Epithelial cell of esophagus (primary cell): ENCODE measurements at places on chromosomes 6 and 20.

- DNase-seq = peak; percentile 95
These were observed 1190.5 kb upstream of the EYS start for GRCh38 chr6:66897576-66897975.

GRCh38 chr6:37176268-37177076 is 6.5 kb downstream of the PIM1 start:
- peak; percentile 50 for DNase-seq

DNA sequence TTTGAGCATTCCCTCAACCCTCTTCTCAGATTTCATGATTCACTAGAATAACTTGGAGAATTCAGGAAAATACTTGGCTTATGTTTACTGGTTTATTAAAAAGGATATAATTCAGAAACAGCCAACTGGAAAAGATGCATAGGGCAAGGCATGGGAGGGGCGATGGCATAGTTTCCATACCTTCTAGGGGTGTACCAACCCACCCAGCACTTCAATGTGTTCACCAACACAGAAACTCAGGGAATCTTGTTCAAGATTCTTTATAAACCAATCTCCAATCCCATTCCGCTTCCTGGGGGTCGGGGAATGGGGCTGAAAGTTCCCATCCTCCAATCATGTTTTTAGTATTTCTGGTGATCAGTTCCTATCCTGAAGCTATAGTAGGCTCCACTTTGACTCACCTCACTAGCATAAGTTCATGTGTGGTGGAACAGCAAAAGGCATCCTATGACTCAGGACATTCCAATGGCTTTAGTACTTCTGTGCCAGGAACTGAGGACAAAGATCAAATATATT is 164.4 kb downstream of the SIM1 start:
- peak; percentile 96 for DNase-seq

DNA sequence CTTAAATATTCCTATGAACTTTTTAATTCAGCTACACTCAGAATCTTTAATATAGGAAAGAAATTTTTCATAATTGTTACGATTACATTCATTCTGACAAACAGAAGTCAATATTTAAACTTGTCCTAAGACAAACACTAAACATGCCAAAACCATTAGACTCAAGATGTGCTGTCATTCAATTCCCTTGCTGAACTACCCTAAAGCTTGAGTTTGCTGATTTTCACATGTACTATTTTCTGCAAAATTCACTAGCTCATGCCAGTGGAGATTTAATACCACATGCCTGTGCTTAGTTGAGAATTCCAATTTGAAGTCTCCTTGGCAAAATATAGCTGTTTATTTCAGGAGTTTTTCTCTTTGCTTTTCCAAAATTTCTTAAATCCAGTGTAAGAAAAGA is 448.0 kb downstream of the COL12A1 start:
- no peak for DNase-seq

GRCh38 chr6:158366363-158366762 is 54.1 kb downstream of the TULP4 start:
- DNase-seq = no peak

- no peak for DNase-seq
These were observed 88.2 kb downstream of the GJA1 start for GRCh38 chr6:121523628-121524027.

- peak; percentile 74 for DNase-seq
These were observed 130.5 kb upstream of the DTNBP1 start for GRCh38 chr6:15793288-15793687.

DNA sequence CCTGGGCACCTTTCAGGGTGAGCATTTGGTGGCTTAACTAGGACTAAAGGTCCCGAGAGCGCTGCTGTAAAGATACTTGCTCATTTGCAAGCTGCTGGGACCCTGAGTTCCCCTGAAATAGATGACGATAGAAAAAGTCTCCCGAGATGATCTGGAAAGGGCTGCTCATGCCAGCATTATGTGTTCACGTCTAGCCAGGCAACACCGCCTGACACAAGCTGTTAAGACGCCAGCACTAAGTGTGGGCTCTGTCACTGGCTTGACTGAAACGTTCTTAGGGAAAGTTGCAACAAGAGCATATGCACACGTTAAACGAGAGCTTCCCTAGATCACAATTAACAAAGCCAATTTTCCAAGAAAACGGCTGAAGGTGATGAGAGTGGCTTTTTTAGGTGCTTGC is 113.7 kb downstream of the SLC23A2 start:
- DNase-seq = no peak

GRCh38 chr20:31788578-31788977 is 30.6 kb upstream of the MYLK2 start:
- DNase-seq = no peak

GRCh38 chr20:297925-298775 is 780 bp downstream of the ZCCHC3 start:
- DNase-seq = peak; percentile 61

GRCh38 chr6:115667478-115668026 is 393.1 kb downstream of the FRK start:
- no peak for DNase-seq

- no peak for DNase-seq
These were observed 82.3 kb downstream of the CD164 start for GRCh38 chr6:109299776-109300564.

GRCh38 chr6:46310196-46310595 is 139.4 kb upstream of the ENPP5 start:
- DNase-seq = no peak

- no peak for DNase-seq
These were observed at the start of gene CCM2L for GRCh38 chr20:32010101-32010500. CCM2L (plus strand) TSS chr20:32010438; CDS start chr20:32010455, 17 bp downstream.

DNA sequence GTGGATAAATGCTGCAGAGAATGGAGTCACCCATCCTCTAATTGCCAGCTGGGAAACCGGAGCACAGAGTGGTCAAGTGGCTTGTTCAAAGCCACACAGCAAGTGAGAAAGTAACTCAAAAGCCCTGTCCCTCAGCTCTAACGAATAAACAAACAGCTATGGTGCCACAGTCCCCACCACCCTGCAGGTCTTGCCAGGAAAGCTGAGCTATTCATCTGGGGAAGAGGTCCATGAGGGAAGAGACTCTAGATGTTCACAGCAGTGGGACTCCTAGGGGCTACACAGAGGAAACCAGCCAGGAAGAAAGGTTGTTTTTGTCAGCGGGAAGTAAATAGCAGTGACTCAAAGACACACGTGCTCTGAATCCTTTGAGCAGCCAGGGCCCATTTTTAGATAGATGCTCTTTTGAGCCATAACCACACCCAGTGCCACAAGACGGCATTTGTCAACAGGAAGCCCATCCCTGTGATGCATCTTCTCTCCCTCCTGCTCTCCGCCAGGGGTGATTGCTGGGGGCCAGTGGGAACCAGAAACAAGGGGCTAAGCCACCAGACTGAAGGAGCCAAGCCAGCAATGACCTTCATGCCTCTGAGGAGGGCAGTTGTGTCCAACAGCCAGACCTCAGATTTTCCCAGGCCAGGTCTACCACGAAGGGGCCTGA is 32.4 kb upstream of the TCP11 start:
- DNase-seq = peak; percentile 40

DNA sequence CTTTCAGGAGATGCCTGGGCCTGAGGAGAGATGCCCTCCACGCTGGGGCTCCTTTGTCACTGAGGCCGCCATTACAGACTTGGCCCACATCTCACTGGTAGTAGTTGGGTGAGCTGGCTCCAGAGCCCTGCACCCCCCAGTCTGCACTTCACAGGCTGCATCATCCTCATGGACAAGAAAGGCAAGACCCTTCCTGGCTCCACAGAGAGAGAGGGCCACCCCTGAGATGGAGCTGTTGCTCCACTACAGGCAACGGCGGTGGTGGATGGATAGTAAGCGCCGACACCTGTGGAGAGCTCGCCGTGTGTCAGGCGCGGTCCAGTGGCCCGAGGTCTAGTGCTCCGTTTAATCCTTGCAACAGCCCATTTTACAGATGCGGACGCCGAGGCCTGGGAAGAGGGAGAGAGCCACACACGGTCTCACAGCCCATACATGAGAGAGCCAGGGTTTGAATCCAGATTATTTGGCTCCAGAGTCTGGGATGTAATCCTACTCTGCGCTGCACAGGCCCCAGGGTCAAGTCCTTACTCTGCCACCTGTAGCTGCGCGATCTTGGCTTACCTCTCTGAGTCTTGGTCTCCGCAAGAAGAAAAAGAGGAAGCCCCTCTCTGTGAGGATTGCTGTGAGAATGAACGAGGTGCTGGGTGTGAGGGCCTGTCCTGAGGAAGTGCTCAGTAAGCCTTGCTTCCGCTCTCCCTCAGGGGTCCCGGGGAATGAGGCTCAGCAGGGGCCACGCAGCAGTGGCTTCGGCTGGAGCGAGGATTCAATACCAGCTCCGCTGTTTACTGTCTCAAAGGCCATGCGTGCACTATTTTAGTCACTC is 34.5 kb downstream of the SPDEF start:
- no peak for DNase-seq

DNA sequence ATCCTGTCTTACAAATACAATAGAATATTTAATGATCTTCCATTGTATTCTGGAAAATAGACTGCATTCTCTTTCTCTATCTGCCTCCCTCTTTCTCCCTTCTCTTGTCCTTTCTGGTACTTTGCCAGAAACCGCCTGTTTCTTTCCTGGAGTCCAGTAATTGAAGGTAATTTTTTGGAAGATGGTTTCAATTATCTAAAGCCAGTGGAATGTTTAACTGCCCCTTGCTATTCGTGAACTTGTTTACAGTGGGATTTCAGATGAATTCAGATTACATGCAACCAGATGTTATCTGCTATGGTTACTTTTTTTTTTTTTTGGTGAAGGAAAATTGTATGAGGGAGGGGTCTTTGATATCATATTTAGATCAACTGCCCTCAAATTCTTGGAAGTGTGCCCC is 655.5 kb upstream of the FLRT3 start:
- no peak for DNase-seq

- no peak for DNase-seq
These were observed 338 bp downstream of the SRXN1 start for GRCh38 chr20:652615-653109.

DNA sequence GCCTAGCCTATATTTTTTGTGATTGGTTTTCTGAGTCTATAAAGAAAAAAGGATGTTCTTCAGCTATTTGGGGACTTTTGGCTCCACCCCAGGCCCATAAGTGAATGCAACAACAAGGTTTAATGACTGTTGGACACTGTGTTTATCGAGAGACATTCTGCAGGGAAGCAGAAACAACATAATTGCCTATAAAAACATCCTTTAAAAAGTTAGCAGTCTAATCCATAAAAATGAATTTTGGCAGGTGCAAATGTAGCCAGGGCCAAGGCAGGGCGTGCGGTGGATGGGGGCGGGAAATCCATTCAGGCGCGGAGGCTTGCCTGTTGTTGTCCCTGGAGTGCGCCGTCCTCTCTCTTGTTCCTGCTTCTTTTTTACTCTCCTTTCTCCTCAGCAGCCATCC is 99.3 kb downstream of the PAX1 start:
- no peak for DNase-seq

DNA sequence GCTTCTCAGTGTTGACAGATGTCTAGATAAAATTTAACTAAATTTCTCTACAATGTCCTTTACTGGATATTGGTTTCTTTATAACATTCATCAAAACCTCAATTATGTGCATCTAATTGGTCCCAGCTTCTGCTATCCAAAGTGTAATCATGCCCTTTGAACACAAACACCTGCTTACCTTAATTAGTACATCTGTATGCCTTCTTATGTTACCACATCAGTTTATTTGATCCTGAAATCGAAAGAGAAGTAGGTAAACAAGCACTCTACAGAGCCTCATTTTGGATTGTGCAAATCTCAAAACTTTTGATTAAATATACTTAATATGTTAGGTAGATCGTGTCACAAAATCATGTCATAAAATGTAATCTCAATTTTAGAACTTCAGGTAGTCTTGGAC is 36.5 kb downstream of the TAB2 start:
- no peak for DNase-seq

- DNase-seq = no peak
These were observed 159.5 kb downstream of the JARID2 start for GRCh38 chr6:15405129-15406068.

DNA sequence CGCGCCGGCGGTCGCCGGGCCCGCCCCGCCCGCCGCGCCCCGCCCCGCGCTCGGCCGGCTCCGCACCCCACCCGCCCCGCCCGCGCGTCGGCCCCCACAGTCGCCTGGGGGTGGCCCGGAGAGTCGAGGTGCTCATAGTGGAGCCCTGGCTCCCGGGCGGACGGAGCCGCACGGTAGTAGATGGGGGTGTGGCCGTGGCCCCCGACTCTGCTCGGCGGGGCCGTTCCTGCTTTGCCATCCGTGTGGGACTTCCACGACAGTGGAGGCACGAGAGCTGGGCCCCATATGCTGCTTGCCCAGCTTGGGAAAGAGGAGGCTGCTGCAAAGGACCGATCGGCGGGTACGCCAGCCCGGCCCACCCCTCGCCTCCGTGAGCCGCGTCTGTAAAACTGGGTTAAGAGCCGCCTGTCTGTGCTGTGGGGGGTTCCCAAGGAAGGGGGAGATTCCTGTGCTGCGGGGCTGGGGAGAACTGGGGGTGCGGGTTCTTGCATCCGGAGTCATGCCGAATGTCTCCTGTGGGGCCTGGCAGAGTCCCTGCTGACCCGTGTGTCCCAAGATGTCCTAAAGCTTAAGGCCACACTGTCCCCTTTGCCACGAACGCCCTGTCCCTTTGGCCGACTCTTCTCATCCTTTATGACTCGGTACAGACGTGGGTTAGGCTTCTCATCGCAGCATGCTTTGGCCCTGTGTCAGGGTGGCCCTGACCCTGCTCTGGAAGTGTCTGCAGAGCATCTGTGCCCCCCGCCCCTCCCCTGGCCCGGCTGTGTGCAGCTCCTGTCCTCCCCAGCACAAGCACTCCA is at the start of gene OPRL1:
OPRL1 (plus strand) TSS at position 70 of the 800 bp plus-strand sequence. CDS start 12,639 bp downstream, outside the sequence.
- DNase-seq = no peak

DNA sequence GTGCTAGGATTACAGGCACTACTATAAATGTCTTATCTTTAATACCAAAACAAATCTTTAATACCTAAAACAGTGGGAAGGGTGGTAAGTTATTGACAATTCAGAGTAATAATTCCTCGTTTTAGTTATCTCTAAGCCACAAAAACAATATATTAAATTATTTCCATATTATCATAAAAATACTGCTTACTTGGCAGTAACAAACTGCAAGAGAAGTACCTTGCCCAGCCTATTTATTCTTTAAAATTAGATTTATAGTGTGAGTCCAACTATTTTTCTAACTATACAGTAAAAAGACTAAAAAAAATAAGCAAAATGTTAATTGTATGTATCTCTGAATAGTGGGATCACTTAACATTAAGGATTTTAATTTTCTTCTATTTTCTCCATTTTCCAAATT is 123.2 kb downstream of the HACE1 start:
- no peak for DNase-seq

GRCh38 chr6:68400396-68400795 is 234.7 kb upstream of the ADGRB3 start:
- no peak for DNase-seq

- DNase-seq = peak; percentile 43
These were observed 23.5 kb downstream of the RUNX2 start for GRCh38 chr6:45351667-45352066.

DNA sequence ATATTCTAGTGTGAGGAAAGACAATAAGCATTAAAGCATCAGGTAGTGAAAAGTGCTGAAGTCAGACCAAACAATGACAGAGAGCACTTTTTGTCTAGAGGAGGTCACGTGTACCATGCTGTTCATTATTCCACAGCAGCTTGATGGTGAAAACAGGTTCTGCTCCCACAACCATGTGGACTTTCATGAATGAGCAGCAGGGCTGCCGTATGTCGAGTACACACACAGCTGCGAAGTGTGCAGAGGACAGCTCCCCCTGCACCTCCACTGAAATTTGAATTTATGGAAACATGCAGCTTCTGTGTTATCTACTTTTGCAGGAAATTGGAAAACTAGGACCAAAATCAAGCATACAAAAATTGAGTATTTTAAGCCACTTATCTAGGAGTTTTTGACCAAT is 85.3 kb downstream of the MAP7 start:
- no peak for DNase-seq

GRCh38 chr6:30450909-30451841 is 38.1 kb upstream of the HLA-E start:
- peak; percentile 50 for DNase-seq
